ENCODE measurements at places on chromosomes 16 and 17. TPM values are rescaled to one million over a fixed set of nuclear protein-coding genes. Genes with fewer than 3 reads are reported as not detected.

The TMEM92 gene
- not detected for total RNA-seq

DNA sequence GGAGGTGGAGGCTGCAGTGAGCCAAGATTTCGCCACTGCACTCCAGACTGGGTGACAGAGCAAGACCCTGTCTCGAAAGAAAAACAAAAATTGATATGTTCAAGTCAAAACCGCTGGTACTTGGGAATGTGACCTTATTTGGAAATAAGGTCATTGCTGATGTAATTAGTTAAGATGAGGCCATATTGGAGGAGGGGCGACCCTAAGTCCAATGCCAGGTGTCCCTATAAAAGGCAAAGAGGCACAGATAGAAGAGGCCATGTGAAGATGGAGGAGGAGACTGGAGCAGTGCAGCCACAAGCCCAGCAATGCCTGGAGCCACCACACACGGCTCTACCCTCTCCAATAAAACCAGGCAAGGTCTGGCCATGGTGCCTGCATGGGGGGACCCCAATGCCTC lies 50.8 kb upstream of the JPH3 start:
- no peak overlapping the region for H3K27ac ChIP-seq
- no peak overlapping the region for H3K4me3 ChIP-seq
- no peaks in the 10 kb centered on the region for H3K36me3 ChIP-seq

DNA sequence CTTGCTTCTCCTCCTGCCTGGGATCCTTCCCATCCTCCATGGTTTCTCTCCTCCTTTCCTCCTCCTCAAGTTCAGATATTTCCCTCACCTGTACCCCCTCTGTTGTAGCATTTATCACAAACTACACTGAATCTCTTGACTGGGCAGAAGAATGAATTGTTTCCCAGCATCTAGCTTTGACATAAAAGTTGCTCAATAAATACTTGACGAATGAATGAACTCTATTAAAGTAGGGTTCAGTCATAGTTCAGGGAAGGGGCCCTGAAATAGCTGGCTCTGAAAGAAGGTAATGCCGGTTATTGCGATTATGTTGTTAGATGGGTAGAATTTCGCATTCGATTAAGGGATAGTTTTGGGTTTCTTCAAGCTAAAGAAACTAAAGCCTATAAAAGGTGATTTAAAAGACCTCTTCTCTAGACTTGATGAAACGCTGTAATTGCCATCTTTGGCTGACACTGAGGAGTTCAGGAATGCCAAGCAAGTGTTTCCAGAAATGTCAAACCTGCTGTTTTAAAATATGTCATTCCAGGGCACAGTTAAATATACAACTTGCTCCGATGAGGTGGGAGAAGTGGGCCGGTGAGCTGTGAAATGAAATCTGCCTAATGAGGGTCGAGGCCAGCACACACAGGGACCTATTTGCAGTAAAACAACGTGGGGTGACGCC lies 1.0 kb upstream of the CPD start:
- H3K4me1 ChIP-seq: peaks cover 53% of the 10 kb centered on the region
- H3K4me3 ChIP-seq: peak overlapping the region; percentile 90
- H3K36me3 ChIP-seq: no peaks in the 10 kb centered on the region
- peak overlapping the region; percentile 85 for H3K27ac ChIP-seq
- DNase-seq: no peak

DNA sequence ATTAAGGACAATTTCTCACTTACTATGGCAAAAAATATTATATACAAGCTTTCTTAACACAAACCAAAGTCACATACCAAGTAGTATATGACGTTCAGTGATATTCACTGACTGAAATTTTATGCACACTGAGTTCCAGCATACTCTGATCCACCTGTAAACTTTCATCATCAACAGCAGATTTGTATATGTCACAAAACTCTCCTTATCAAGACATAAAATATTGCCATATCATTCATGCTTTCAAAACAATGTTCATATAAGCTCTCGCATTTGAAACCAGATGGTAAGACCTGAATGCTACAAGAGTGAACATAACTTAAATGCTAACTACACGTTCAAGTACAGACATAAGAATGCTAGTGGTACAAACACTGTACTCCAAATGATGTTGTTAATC lies 46.7 kb downstream of the GNA13 start:
- no peaks in the 10 kb centered on the region for H3K27me3 ChIP-seq
- H3K4me1 ChIP-seq: peaks cover 31% of the 10 kb centered on the region
- H3K4me3 ChIP-seq: no peak overlapping the region
- H3K27ac ChIP-seq: no peak overlapping the region
- no peak for DNase-seq
- peaks cover 8% of the 10 kb centered on the region for H3K36me3 ChIP-seq

GRCh38 chr17:56777859-56778258 lies 55.9 kb downstream of the C17orf67 start:
- no peak overlapping the region for H3K27ac ChIP-seq
- H3K4me1 ChIP-seq: peaks cover 16% of the 10 kb centered on the region
- H3K27me3 ChIP-seq: no peaks in the 10 kb centered on the region
- no peaks in the 10 kb centered on the region for H3K36me3 ChIP-seq
- H3K4me3 ChIP-seq: no peak overlapping the region

GRCh38 chr16:30009990-30010843 lies 610 bp downstream of the DOC2A start:
- no peak overlapping the region for H3K4me3 ChIP-seq
- peaks cover 7% of the 10 kb centered on the region for H3K4me1 ChIP-seq
- H3K36me3 ChIP-seq: no peaks in the 10 kb centered on the region
- H3K27me3 ChIP-seq: peaks cover 7% of the 10 kb centered on the region
- H3K27ac ChIP-seq: no peak overlapping the region

The CHRNE gene
- total RNA-seq: 1.3 TPM

The CHST4 gene
- not detected for total RNA-seq

- H3K36me3 ChIP-seq: no peaks in the 10 kb centered on the region
- H3K4me1 ChIP-seq: no peaks in the 10 kb centered on the region
- H3K27me3 ChIP-seq: no peaks in the 10 kb centered on the region
- no peak overlapping the region for H3K4me3 ChIP-seq
These were observed 11.9 kb downstream of the KIF19 start for GRCh38 chr17:74337834-74338500.

The TVP23C gene
- 34.5 TPM for total RNA-seq

The RNF157 gene
- total RNA-seq: 22.5 TPM

The ZPBP2 gene
- total RNA-seq: 1.2 TPM

The CD300LB gene
- total RNA-seq: 0.19 TPM

DNA sequence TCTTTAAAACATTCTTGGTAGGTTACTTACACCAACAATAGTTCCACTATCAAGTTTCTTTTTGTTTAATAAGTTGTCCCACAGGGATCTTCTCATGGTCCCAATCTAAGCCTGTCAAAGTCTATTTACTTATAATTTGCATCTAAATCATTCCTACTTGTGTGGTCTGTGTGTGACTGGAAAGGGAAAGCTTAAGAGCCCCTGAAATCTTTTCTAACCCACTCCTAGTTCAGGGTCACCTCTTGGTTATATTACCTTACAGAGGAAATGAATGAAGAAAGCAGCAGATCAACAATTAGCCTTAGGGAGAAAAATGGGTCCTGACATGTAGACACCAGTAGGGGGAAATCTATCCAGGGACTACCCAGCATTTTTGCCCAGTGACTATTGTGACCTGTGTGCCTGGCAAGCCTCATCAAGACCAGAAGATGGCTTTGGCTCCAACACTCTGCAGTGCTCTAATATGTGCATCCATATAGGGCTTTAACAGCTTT lies 110.4 kb upstream of the HAS3 start:
- no peaks in the 10 kb centered on the region for H3K4me1 ChIP-seq
- H3K4me3 ChIP-seq: no peak overlapping the region
- no peaks in the 10 kb centered on the region for H3K36me3 ChIP-seq
- H3K27ac ChIP-seq: no peak overlapping the region
- no peak for DNase-seq

- H3K36me3 ChIP-seq: no peaks in the 10 kb centered on the region
- peaks cover 26% of the 10 kb centered on the region for H3K4me1 ChIP-seq
- H3K27me3 ChIP-seq: no peaks in the 10 kb centered on the region
These were observed 25.3 kb downstream of the RPH3AL start for GRCh38 chr17:327296-327695.

The ENPP7 gene
- not detected for total RNA-seq

DNA sequence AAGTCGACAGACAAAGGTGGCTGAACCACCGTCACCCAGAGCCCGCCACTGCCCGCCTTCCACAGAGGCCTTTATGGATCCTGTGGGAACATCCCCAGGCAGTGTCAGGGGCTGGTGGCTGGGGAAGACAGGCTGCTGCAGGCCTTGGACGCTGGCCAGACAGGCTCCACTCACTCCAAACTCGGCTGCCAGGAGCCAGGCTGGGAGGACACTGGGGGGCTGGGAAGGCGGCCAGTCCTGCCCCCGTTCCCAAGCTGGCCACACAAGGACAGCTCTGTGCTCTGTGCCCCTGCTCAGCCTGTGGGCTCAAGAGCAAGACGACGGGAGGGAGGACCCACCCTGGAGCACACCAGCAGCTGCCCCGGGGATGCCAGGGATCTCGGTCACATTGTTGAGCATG lies 7.6 kb upstream of the LCAT start:
- no peaks in the 10 kb centered on the region for H3K4me1 ChIP-seq
- no peak overlapping the region for H3K4me3 ChIP-seq
- no peak overlapping the region for H3K27ac ChIP-seq
- no peak for DNase-seq
- H3K36me3 ChIP-seq: peaks cover 11% of the 10 kb centered on the region

The TBX4 gene
- not detected for total RNA-seq

The OR2C1 gene
- total RNA-seq: not detected

The SMIM36 gene
- total RNA-seq: not detected

GRCh38 chr16:86010680-86011141 lies 111.7 kb downstream of the IRF8 start:
- peaks cover 3% of the 10 kb centered on the region for H3K27me3 ChIP-seq
- no peak overlapping the region for H3K4me3 ChIP-seq
- no peak overlapping the region for H3K27ac ChIP-seq
- H3K36me3 ChIP-seq: no peaks in the 10 kb centered on the region
- peaks cover 16% of the 10 kb centered on the region for H3K4me1 ChIP-seq

The SLC35G6 gene
- total RNA-seq: not detected

The EFNB3 gene
- 0.09 TPM for total RNA-seq

The ADAD2 gene
- total RNA-seq: not detected

The SOST gene
- total RNA-seq: not detected

The NPIPA5 gene
- total RNA-seq: 37.5 TPM

- H3K4me1 ChIP-seq: no peaks in the 10 kb centered on the region
- no peak within 1 kb of the TSS for H3K27ac ChIP-seq
- peak; percentile 27 for DNase-seq
- H3K4me3 ChIP-seq: no peak within 1 kb of the TSS
These were observed at the start of gene CDH1 for GRCh38 chr16:68737046-68737729. CDH1 (plus strand) TSS chr16:68737292; CDS start chr16:68737416, 124 bp downstream.

The GPRC5C gene
- not detected for total RNA-seq

GRCh38 chr16:57628008-57628781 lies at the start of gene ADGRG1:
ADGRG1 (plus strand) TSS chr16:57628630; CDS start chr16:57650288, 21,658 bp downstream.
- no peak within 1 kb of the TSS for H3K27ac ChIP-seq
- no peak within 1 kb of the TSS for H3K4me3 ChIP-seq
- H3K27me3 ChIP-seq: no peaks in the 10 kb centered on the region
- DNase-seq: no peak

DNA sequence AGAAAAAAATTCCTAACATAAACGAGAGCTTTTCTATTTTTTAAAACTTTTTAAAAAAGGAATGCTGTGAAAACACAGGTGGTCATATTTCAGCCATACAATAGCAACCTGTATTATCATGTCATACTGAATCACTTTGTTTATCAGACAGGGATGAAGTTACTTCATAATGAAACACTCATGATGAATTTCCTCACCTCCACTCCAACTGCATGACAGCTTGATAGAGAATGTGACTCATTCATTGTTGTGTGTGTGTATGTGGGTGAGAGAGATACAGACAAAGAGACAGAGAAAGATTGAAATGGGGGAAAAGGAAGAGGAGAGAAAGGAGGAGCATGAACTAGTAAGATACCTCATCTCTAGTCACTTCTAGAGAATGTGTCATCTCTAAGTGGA lies 109.0 kb downstream of the SYCE1L start:
- H3K27me3 ChIP-seq: no peaks in the 10 kb centered on the region
- H3K27ac ChIP-seq: no peak overlapping the region
- no peaks in the 10 kb centered on the region for H3K36me3 ChIP-seq
- no peak for DNase-seq
- no peaks in the 10 kb centered on the region for H3K4me1 ChIP-seq
- no peak overlapping the region for H3K4me3 ChIP-seq

- H3K27ac ChIP-seq: no peak overlapping the region
- H3K4me1 ChIP-seq: peaks cover 46% of the 10 kb centered on the region
- no peaks in the 10 kb centered on the region for H3K27me3 ChIP-seq
- no peak for DNase-seq
- no peak overlapping the region for H3K4me3 ChIP-seq
- H3K36me3 ChIP-seq: no peaks in the 10 kb centered on the region
These were observed 107.1 kb downstream of the SNX29 start for GRCh38 chr16:12083631-12084030.

The MAPT gene
- total RNA-seq: 1.9 TPM

The GAST gene
- total RNA-seq: not detected

DNA sequence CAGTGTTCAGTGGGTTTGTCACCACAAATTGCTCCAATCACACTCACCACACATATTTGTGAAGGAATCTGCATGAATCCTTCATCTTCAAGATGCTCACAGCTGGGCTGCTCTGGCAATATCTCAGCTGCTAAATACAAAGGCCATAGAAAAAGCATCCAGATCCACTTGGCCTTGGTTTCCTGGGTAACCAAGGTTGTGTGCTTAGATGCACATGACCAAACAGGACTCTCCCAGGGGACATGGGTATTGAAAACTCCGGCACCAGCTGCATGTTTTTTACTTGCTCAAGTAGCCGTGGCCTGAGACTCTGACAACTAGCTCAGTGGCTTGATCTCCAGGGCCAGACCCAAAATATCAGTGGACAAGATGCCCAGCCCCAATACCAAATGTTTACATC lies 131.3 kb downstream of the CBLN1 start:
- no peak overlapping the region for H3K27ac ChIP-seq
- no peaks in the 10 kb centered on the region for H3K4me1 ChIP-seq
- no peaks in the 10 kb centered on the region for H3K36me3 ChIP-seq
- DNase-seq: no peak
- H3K4me3 ChIP-seq: no peak overlapping the region

GRCh38 chr17:50144845-50145531 lies 5.5 kb downstream of the PPP1R9B start:
- peaks cover 84% of the 10 kb centered on the region for H3K4me1 ChIP-seq
- no peaks in the 10 kb centered on the region for H3K27me3 ChIP-seq
- H3K36me3 ChIP-seq: peaks cover 38% of the 10 kb centered on the region
- H3K4me3 ChIP-seq: no peak overlapping the region
- no peak overlapping the region for H3K27ac ChIP-seq

The HOXB3 gene
- total RNA-seq: 11.2 TPM

GRCh38 chr17:5976251-5976650 lies 93.9 kb upstream of the WSCD1 start:
- H3K4me1 ChIP-seq: no peaks in the 10 kb centered on the region
- no peak for DNase-seq
- H3K4me3 ChIP-seq: no peak overlapping the region
- H3K36me3 ChIP-seq: no peaks in the 10 kb centered on the region
- no peaks in the 10 kb centered on the region for H3K27me3 ChIP-seq
- H3K27ac ChIP-seq: no peak overlapping the region

The KRT31 gene
- total RNA-seq: not detected

DNA sequence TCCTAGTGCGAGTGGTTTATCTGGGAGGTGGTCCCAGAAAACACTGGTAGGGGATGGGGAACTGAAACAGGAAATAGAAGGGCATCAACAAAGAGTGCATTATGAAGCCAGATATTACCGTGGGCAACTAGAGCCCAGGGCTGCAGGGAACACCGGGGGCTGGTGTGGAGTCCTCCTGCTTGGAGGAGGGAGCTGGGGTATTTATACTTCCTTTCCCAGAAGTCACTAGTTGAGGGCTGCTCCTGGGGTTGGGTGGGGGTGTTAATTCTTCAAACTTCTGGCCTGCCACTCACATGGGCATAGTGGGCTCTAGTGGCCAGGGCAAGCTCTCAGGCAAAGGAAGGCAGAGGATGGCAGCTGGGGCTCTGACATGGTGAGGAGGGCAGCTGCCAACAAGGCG lies 14.7 kb downstream of the LAT start:
- no peak overlapping the region for H3K4me3 ChIP-seq
- no peak for DNase-seq
- H3K4me1 ChIP-seq: no peaks in the 10 kb centered on the region
- no peaks in the 10 kb centered on the region for H3K27me3 ChIP-seq

Data from CD4-positive, alpha-beta memory T cell (primary cell).